ENCODE measurements at places on chromosomes 7 and 10.

DNA sequence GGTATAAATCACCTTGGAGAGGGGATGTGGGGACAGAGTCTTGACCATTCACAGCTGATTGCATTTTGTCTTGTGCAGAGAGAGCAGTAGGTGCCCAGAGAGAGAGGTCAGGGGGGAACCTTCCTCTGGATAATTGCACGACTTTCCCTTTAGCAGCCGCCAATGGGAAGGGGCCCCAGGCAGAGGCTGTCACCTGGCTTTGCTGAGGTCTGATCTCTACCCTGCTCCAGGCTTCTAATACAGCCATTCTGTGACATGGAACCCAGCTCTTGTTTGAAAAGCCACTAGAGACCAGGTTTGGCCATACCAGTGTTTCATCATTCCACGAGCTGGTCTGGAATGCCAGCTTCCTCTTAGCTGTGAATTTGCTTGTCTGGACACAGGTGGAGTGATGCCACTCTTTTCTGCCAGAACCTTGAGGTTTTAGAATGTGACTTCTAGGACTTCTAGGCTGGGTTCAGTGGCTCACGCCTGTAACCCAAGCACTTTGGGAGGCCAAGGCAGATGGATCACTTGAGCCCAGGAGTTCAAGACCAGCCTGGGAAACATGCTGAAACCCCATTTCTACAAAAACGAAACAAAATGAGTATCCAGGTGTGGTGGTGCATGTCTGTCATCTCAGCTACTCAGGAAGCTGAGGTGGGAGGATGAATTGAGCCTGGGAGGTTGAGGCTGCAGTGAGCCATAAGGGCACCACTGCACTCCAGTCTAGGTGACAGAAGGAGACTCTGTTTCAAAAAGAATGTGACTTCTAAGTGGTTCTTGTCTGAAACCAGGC is 159.9 kb downstream of the CAMK1D start:
- no peak for DNase-seq

- no peak for DNase-seq
Measured at GRCh38 chr7:111014079-111014478, 76.8 kb upstream of the LRRN3 start.

- no peak for DNase-seq
Measured at GRCh38 chr10:97580421-97581367, 3.5 kb upstream of the HOGA1 start.

- no peak for DNase-seq
Measured at GRCh38 chr7:53110425-53110824, 75.0 kb downstream of the POM121L12 start.

GRCh38 chr10:99673492-99673891 is 14.2 kb downstream of the ENTPD7 start:
- DNase-seq: no peak

GRCh38 chr7:31970501-31970900 is 99.7 kb downstream of the PDE1C start:
- no peak for DNase-seq

DNA sequence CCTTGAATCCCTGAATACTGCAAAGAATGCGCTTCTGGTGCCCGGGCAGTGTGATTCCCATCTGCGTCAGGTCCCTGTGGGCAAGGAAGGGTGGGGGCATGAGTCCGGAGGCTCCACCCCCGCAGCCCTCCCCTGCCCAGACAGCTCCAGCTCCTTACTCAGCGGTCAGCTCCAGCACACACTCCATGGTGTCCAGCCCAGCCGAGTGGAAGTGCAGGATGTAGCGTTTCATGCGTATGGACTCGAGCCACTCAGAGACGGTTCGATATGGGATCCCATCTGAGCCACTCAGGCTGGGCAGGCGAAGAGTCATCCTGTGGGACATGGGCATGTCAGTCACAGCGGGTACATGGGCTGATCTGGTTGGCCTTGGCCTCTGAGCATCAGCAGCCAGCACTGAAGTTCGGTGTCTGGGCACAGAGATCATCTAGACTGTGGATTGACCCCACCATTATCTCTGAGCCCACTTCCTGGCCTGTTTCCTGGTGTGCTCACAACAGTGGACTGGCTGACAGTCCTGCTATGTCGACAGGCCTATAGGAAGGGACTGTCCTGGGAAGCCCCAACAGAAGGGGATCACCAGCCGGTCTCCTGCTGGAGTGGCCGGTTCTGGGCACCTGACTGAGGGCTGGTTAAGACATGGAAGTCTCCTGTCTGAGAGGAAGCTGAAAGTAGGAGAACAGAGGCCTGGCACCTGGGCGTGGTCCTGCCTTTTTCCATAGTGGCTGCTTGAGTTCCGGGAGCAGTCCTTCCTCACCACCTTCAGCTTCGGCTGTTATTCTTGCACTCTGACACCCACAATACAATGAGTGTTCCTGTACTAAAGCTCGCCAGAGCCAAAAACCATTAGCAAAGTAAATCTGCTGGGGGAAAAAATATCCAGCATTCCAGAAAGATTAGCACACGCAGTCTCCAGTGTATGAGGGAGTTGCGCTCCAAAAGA is 10.6 kb downstream of the ZYX start:
- no peak for DNase-seq

DNA sequence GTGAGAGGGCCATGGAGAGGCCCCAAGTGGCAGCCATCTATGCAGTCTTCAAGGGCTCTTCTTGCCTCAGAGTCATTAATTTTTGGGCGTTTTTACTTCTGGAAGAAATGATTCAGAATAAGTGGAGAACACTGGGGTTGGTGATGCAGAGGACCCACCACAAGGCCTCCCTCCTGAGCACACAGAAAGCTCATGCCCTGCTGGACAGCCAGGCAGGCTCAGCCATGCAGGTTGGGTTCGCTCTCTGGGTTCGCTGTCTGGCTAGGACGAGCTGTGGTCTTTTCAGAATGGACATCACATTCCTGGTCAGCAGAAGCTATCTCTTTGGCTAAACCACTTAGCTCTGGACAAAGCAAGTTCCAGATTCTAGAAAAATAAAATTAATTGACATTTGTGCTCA is 480.8 kb downstream of the RPS24 start:
- no peak for DNase-seq

GRCh38 chr7:112207765-112208164 is 1.3 kb downstream of the ZNF277 start:
- DNase-seq: no peak

DNA sequence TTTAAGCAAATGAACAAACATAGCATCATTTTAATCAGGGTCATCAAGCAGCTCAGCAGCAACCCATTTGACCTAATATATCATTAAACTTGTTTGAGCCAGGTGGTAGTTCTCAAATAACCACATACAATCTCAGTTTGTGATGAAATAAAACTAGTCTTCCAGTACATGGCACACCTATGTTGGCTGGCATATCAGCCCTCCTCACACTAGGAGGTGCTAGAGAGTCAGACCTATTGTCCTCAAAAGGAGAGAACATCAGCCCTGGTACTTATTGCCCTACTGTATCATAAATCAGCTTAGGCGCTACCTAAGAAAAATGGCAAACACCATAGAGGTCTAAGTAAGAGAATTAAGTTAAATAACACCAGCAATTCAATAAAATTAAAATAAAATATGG is 81.7 kb downstream of the CABCOCO1 start:
- no peak for DNase-seq

DNA sequence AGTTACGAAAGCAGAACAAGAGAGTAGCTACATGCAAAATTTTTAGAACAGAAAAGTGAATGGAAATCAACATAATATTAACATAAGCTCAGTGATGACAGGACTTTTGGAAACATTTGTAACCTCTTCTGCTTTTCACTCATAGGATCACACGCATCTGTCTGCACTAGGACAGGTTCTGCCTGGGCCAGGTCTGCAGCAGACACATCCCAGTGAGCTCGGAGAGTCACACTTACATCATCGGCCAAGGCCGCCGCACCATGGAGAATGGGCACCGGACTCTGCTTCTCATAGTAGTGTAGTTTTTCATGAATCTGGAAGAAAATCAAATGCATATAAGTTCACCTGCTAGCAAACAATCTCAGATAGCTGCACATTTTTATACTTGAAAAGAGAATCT is 150.9 kb upstream of the ODAD2 start:
- DNase-seq: no peak
